ENCODE measurements at places on chromosomes 6 and 20.

DNA sequence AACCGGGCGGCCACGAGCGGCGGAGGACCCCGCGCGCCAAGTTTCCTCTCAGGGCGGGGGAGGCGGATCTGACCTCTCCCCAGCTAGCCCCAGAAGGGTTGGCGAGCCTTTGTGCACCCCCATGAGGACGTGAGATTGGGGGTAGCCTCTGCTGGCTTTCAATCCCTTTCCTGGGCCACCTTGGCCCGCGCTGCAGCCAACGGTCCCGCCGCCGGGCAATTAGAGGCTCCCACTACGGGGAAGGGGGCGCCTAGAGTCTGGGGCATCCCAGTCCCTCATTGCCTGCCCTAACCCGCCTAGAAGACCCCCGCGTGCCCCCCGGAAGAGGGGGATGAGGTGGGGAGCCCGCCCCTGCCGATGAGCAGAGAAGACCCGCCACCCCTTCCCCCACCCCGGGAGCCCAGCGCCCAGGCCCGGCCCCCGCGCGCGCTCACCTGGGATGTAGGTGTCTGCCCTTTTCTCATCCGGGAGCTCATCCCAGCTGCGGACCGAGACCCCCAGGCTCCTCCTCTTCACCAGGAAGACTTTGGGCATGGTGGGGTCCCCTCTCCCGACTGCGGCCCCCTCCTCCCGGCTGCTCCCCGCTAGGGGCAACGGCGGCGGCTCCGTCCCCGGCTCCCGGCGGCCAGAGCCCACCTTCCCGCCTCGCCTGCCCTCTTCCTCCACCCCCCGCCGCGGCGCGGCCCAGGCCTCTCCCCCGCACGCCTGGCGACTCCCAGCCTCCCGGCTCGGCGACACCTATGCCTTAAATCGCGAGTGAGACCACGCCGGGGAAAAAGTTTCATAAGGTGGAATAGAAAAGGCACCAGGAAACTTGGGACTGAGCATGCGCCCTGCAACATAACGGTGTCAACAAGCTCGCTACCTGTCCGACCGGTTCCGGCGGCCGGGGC is at the start of gene OVOL2:
Gene OVOL2 (minus strand): TSS at position 816 of the 893 bp plus-strand sequence. CDS start 282 bp downstream, at position 534.
- no peak for DNase-seq

DNA sequence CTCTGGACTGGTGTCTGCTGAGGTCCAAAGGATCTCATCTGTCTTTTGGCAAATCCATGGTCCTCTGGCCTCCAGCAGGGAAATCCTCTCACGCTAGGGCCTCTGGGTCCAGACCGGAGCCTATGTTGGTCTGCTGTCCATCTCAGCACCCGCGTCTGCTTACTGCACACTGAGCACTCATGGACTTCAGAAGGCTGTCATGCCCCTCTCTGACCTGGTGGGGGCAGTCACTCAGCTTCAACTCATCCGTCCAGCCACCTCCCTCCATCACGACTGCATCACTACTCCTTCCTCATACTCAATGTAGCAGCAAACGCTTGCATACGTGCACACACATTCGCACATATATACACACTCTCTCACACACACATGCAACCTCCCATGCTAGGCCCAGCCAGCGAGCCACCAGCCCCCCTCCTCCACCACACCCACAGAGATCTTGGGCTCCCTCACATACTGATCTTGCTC is 33.3 kb downstream of the GABRR2 start:
- no peak for DNase-seq

- no peak for DNase-seq
Measured at GRCh38 chr6:35320031-35320410, 22.3 kb upstream of the PPARD start.

- DNase-seq: no peak
Measured at GRCh38 chr6:20286968-20287565, 74.8 kb upstream of the MBOAT1 start.

GRCh38 chr20:51153867-51154707 is 131.2 kb upstream of the KCNG1 start:
- DNase-seq: no peak

- DNase-seq: no peak
Measured at GRCh38 chr6:159931112-159931511, 37.8 kb upstream of the IGF2R start.

DNA sequence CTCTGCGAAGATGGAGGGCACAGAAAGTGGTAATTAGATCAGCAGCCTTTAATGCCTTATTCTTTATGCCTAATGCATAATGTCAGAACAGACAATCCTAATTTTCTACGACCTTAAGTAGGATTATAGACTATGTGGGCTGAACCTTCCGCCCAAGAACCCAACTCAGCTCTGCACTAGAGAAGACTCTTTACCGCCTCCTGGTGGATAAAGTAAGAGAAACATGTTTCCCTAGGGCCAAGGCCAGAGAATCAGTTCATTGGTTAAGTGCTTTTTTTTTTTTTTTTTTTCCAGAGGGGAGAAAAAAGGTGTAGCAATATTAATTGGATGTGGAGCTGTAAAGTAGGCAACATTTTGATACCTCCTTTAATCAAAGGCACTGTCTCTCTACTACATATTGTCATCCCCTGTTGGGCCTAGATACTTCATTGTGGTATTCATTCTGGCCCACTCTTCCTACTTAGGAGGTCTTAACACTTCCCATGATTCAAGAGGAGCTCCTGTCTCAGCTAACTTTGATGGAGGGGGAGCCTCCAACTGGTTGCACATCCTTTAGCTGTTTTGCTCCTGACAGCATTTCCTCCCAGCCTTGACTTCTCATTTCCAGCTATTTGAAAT is 124.9 kb upstream of the NRN1 start:
- no peak for DNase-seq

DNA sequence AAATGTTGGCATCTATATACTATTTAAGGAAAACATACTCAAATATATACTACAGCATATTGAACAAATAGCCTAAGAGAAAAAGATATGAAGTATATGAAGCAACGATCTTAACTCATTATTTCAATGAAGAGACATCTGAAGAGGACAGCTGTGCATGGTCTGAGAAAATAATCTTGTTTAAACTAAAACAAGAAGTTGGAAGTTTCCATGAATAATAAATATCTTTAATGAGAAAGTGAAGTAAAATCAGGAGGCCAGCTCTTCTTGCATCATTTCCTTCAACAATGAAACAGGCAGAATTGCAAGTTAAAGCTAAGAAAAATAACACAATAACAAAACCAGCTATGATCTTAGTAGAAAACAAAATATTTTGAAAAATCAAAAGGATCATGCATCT is 1265.4 kb upstream of the MAP3K7 start:
- no peak for DNase-seq

DNA sequence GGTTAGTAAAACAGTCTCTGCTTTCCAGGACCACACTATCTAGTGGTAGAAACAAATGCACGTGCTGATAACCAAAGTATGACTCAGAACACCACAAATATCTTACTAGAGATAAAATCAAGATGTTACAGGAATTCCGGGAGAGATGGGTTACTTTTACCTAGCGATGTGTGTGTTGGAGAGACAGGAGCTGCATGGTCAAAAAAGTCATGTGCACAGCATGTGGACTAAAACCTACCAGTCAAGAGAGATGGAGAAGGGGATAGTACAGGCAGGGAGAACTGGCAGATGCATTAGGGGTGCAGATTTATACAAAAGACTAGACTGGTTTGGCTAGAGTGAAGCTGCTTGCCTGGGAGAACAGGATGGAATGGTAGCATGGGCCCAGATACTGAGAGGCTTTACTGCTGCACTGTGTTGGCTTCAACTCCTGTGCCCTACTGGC is 75.3 kb upstream of the MRAP2 start:
- no peak for DNase-seq

GRCh38 chr20:53128004-53128403 is 155.8 kb downstream of the TSHZ2 start:
- DNase-seq: no peak

DNA sequence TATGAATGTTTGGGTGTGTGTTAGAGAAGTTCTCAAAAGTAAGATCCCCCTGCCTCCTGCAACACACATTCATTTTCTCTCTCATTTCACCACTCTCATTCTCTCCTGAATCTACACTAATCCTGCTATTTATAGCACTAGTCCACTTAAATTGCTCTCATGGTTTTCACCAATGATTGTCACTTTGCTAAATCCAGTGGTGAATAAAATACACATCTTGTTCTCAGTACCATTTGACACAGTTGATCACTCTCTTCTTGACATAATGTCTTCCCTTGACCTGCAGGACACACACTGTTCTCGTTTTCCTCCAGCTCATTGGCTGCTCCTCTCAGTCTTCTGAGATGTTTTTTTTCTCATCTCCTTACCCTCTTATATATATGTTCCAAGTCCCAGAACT is 32.1 kb downstream of the TENT5A start:
- DNase-seq: no peak

DNA sequence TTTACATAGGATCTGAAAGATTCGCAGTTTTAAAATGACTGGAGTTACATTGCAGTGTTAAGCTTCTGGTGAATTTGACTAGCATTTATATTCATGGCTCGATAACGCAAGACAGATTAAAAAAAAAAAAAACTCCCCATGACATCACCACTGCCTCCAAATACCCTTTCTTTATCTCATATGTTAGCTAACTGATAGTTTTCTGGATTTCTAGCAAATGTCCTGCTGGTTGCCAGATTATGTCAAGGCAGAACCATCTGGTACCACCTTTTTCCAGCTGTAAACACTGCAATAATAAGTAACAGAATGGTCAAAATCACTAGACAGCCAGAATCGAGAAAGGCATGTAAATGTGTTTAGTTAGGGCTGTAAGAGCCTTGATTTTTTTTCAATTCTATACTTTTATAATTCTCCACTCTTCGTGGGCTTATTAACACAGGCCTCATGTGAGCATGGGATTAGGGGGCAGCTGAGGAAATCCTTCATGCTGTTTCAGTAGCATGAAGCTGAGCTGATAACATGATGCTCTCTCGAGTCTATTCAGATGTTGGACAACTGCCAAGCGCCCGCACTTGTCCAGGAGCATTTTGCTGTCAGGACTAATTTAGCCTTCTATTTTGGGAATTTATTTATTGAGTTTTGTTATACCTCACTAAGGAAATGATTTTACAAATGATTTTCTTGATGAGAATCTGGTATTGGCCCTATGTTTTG is 166.0 kb upstream of the SCGN start:
- no peak for DNase-seq

DNA sequence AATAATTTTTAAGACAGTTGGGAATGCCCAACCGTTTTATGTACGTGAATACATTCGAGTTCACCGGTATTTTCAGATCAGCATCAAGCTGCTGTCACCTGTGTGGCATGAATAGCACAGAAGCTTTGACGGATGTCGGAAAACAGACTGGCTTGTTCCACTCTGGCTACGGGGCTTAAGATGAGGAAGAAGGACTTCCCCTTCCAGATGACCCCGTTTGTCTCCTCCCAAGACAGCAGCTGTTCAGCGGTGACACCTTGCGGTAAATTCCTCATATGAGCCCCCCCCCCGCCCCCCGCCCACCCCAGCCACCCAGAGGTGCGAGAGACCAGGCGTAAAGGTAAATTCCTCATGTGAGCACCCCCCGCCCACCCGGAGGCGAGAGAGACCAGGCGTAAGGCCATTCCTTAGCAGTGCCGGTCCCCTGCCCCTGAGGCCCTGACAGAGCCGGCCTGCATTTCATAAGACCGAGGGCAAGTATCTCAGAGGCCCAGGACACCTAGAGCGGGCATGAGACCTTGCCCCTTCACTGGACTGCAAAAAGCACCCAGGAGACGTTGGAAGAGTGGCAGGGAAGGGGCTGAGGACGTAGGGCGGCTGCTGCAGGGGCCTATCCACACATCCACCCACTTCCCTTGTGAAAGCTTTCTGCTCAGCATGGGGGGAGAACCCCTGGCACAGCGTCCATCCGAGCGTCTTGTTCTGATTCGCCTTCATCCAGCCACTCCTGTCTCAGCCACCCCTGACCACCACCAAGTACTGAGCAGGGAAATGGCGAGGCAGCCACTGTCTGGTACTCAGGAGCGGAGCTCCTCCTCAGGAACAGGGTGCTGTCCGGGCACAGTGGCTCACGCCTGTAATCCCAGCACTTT is 7.3 kb upstream of the PCMTD2 start:
- no peak for DNase-seq

Data from stimulated activated CD8-positive, alpha-beta memory T cell treated with anti-CD3 and anti-CD28 coated beads, Interleukin-7, amount 100 ng/mL, for 4 hours (primary cell).